Stimulated activated CD8-positive, alpha-beta memory T cell treated with anti-CD3 and anti-CD28 coated beads, Interleukin-4, amount 100 ng/mL, for 1 hour (primary cell): ENCODE measurements at places on chromosomes 12 and 14.

GRCh38 chr12:117098361-117099217, 627 bp downstream of the TESC start:
- no peak for DNase-seq

- DNase-seq = no peak
These were observed 1747.1 kb upstream of the SEL1L start for GRCh38 chr14:83280719-83281118.

GRCh38 chr12:76274420-76275083, 73.7 kb downstream of the BBS10 start:
- DNase-seq = no peak

- DNase-seq = no peak
These were observed 128.6 kb upstream of the HIF1A start for GRCh38 chr14:61566537-61567225.
